ENCODE measurements at places on chromosomes 5 and 9.
A peak's percentile ranks its signal among the peaks of the same experiment; 100 is the strongest.

DNA sequence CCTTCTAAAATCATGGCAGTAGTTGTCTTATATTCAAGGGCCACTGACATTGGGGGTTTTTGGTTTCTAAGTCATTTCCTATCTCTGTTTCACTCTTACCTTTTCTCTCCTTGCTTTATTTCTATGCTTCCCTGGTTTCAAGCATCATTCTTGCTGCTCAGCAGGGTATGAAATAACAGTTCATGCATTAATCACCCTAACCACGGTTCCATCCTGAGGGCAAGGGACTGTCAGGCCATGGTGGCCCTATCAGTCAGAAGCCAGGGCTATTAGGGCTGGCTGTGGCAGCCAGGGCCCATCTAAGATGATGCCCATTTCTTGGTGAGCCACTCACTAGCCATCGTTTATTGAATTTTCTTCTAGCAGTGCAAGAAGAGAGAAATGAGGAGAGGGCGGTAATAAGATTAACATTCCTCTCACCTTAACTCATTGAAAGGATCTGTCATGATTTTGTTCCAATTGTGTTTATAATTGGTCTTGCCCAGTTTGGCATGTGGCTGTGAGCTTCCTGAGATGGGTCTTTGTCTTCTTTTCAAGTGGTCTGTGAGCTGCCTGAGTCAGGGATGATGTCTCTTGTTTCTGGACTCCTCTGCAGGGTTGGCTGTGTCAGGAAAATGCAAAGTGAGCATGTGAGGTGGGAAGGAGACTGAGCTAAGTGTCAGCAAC is 45.2 kb downstream of the CYSTM1 start:
- DNase-seq, result no peak

DNA sequence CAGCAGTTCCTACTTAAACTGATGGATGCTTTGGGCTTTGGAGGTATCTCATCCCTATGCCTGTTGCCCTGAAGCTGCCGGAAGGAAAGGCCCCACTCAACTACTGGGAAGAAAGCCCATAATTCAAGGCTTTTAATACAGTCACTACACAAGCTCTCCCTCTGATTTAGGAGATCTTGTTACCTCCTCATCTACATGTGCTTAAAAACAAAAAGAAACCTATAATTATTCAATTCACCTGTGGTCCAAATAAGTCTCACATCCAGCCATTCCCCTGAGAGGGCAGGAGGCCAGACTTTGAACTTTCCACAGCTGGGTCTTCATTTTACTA is 715 bp upstream of the LEAP2 start:
- DNase-seq, result no peak

DNA sequence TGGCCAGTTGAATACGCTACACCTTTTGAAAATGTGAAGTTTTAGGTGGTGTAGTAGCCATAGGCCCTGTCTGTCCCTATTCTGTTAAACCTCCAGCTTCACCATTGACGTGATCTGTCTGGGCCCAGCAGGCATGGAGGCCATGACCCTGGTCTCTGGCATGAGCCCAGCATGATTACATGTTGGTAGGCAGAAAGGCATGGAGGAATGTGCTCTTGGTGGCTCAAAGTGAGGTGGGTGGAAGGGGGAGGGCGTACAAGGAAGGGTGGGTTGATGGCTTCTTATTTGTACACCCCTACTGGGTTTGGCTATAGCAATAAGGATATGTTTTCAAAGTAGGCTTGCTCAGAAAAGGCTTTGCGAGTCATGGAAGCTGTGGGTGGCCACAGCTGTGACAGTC is 23.7 kb downstream of the RALGPS1 start:
- DNase-seq, result no peak

DNA sequence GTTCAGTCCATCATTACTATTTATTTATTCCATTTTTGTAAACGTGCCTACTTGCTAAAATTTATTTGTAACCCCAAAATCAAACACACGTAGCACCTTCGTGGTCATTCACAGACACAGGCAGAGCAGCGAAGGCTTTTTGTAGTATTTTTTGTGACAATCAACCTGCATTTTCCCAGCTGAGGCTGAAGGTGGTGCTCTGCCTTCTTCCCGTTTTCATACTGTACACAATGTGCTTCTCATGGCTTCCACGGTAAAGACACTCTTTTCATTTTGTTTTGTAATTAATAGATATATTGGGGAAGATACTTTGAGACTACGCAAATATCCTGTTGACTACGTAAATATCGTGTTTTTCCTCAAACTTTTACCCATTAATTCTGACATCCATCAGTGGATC is 19.4 kb downstream of the DAP start:
- DNase-seq, result no peak

- DNase-seq, result peak; percentile 93
Measured at GRCh38 chr5:472656-473550, 29.9 kb downstream of the EXOC3 start.

- DNase-seq, result no peak
Measured at GRCh38 chr5:170894665-170895064, 32.8 kb downstream of the RANBP17 start.

GRCh38 chr5:1103505-1104326 is 8.1 kb downstream of the SLC12A7 start:
- DNase-seq, result peak; percentile 80

DNA sequence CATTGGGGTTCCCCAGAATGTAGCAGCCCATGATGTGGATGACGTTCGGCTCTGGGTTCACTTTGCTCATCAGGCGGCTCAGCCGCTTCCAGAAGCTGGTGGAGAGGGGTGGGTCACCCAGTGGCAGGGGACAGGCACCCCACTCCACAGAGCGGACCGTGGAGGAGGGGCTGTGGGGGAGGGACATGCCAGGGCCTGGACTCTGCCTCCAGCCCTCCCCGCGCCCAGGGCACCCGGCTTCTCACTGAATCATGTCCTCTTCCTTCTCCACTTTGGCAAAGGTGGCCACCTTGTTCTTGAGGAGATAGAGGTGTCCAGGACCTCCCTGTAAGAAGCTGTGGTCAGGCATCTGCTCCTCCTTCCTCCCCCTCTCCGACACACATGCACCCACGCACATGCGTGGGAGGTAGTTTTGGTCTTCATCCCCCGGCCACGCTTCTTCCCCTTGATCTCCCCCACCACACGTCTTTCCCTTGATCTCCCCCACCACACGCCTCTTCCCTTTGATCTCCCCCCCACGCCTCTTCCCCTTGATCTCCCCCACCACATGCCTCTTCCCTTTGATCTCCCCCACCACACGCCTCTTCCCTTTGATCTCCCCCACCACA is 8.9 kb upstream of the ENTPD8 start:
- DNase-seq, result no peak

DNA sequence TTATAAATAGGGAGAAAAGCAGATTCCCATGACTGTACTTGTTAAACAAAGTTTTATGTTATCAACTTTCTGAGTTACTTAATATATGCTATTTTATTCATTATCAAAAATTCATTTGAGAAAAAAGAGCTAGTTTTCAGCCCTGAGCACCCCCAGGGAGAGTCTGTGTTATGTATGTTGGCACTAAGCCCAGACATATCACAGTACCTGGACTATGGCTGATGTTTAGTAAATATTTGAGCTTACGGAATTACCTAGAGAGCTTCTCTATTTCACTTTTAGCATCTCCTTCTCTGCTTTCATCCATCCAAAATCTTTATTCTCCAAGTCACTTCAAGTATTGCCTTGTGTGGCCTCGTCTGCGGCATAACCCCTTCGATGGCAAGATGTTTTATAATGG is 225.9 kb upstream of the PCSK5 start:
- no peak for DNase-seq

- DNase-seq, result no peak
Measured at GRCh38 chr5:159792180-159792579, 124.1 kb upstream of the ADRA1B start.

GRCh38 chr5:119366540-119366881 is 10.7 kb downstream of the TNFAIP8 start:
- DNase-seq, result no peak

DNA sequence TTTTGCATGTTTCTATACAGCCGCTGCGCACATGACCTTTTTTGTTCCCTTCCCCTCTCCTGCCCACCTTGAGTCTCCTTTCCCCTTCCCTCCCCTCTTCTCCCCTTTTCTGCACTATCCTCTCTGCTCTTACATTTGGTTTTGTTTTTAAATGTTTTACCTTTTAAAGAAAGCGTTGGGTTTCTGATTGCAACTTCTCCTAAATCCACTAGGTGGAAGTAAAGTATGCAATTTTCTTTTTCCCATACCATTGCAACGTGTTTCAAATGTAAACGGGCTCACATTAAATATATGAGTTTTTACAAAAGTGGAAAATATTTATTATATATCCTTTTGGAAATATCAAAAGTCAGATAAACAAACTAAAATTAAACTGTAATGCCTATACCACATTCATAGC is 500.9 kb downstream of the DIRAS2 start:
- DNase-seq, result no peak

GRCh38 chr5:53201746-53202145 is 92.2 kb upstream of the MOCS2 start:
- no peak for DNase-seq

- no peak for DNase-seq
Measured at GRCh38 chr9:21141427-21141882, at the start of gene IFNW1. TSS of gene IFNW1 (minus strand) at chr9:21141832. CDS start at chr9:21141570, 262 bp downstream.

GRCh38 chr9:124242331-124243194 is 15.2 kb upstream of the NEK6 start:
- DNase-seq, result peak; percentile 64

GRCh38 chr5:154168395-154168794 is 22.1 kb upstream of the GALNT10 start:
- DNase-seq, result no peak
